Esophagus squamous epithelium (tissue), 5 donors: ENCODE measurements at places on chromosomes 13 and 19.

GRCh38 chr13:99506634-99507033, 5.4 kb downstream of the TM9SF2 start:
- no peak overlapping the region for H3K27ac ChIP-seq
- H3K4me3 ChIP-seq = no peak overlapping the region
- H3K4me1 ChIP-seq = peaks cover 8% of the 10 kb centered on the region
- no peaks in the 10 kb centered on the region for H3K27me3 ChIP-seq

DNA sequence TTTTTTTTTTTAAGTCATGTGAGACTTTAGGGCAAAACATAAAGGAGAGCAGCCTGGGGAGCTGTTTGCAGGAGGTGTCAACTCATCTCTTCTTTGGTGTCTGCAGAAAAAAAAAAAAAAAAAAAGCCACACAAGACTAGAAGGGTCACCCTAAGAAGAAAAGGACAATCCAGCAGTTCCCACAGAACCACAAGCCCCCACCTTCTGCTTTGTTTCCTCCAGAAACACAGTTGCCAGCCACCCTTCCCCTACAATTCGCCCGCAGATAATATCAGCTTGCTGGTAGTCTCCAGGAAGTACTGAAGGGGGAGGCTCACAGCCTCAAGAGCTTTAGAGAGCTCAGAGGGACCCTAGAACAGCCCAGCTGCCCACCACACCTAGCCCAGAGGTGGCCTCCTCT, 22.3 kb upstream of the ZBTB7A start:
- H3K27ac ChIP-seq = no peak overlapping the region
- no peaks in the 10 kb centered on the region for H3K27me3 ChIP-seq
- H3K4me1 ChIP-seq = peaks cover 39% of the 10 kb centered on the region
- H3K36me3 ChIP-seq = peaks cover 15% of the 10 kb centered on the region

DNA sequence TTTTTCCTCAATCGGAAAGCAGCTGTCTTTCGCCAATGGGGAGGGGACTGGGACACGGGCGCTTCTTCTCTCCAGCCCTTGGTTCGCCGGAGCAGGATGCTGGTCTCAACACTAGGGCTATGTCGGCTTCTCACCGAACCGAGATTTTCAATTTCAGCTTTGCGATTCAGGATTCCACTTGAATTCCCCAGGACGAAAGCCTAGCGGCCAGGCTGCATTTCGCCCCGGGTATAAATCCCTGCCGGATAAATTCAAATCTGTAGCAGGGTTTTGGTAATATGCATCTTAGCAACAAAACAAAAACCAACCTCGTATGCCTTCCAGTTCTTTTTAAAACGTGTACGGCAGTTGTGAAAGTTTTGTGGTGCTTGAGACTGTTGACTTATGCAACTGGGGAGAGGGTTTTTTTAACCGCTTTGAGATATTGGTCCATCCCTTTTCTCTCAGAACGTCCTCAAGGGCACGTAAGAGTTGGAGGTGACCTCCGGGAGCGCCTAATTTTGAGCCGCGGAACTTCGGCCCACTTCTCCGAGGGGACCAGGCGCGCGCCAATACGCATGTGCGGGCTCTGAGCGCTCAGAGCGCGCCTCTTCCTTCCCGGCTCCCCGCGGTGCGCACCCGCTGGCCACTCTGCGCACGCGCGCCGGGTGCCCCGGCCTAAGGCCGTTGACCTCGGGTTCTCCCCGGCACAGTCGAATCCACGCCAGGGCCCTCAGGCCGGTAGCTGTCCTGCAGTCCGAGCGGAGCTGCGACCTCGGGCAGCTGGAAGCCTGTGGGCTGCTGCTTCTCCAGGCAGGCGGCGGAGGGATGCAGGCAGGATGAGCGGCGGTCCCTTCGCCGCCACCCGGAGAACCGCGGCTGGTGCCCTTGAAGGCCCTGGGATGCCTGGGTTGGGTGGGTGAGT, 7.6 kb downstream of the POU4F1 start:
- DNase-seq = no peak
- H3K36me3 ChIP-seq = no peaks in the 10 kb centered on the region
- H3K4me1 ChIP-seq = no peaks in the 10 kb centered on the region
- no peak overlapping the region for H3K27ac ChIP-seq
- H3K4me3 ChIP-seq = peak overlapping the region; percentile 6

DNA sequence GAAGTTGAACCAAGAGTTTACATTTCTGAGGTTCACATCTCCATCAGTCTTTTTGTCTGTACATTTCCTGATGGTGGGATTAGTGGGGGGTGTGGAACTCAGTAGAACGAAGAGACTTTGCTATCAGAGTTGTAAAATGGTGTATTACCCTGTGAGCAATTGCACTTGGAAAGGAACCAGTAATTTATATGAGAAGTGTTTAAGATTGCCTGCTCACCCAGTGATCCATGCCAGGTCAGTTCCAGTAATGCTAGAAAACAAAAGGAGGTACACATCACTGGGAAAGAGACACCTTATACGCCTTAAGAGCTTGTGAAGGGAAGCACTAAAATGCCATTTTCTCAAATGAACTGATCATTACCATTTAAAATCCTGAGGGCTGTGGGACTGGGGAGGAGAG, 7.5 kb upstream of the DACH1 start:
- H3K4me1 ChIP-seq = no peaks in the 10 kb centered on the region
- H3K27ac ChIP-seq = no peak overlapping the region
- H3K27me3 ChIP-seq = no peaks in the 10 kb centered on the region
- no peak for DNase-seq
- no peaks in the 10 kb centered on the region for H3K36me3 ChIP-seq

GRCh38 chr19:57747472-57747807, 825 bp downstream of the ZNF776 start:
- H3K4me1 ChIP-seq = no peaks in the 10 kb centered on the region
- H3K27me3 ChIP-seq = no peaks in the 10 kb centered on the region
- peak overlapping the region; percentile 89 for H3K27ac ChIP-seq
- H3K36me3 ChIP-seq = peaks cover 17% of the 10 kb centered on the region

GRCh38 chr19:19610376-19611202, 7.9 kb downstream of the PBX4 start:
- H3K27me3 ChIP-seq = no peaks in the 10 kb centered on the region
- DNase-seq = no peak
